ENCODE measurements at places on chromosomes 3 and 15. TPM values are rescaled to one million over a fixed set of nuclear protein-coding genes. Genes with fewer than 3 reads are reported as not detected.

FRMD5 gene
- total RNA-seq = not detected

PAQR5 gene
- not detected for total RNA-seq

GASK1A gene
- not detected for total RNA-seq

RHO gene
- not detected for total RNA-seq

ZPLD1 gene
- total RNA-seq = not detected

PRR23B gene
- not detected for total RNA-seq

LRRIQ4 gene
- not detected for total RNA-seq

AADAC gene
- total RNA-seq = not detected

TNFSF10 gene
- 22.0 TPM for total RNA-seq

GRCh38 chr3:73480187-73480672 is 144.5 kb downstream of the PDZRN3 start:
- no peak for DNase-seq

DNA sequence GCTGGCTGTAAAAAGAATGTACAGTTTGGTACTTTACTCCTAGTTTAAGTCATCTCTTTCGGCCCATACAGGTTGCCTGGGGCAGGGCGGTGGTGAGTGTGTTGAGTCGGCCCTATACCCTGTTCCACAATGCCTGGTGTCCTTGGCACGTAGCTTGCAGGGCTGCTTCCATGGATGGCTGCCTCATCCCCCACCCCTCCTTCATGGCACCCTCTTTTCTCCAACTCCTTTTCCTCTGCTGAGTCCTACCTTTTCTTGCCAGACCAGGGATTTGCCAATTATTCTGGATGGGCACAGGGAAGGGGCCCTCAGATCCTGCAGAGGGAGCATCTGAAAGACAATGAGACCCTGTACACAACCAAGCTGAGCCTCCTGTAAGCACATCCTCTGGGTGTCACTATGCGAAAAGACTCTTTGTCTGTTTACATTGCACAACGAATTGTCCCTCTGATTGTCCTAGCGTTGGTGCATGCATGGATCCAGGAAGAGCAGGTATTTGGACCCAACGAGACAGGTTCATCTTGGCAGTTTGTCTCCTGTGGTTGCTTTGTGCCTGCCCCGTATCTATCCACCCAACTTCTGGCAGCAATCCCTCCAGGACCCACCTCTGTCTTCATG is 73.6 kb upstream of the CGNL1 start:
- no peak for DNase-seq

DNA sequence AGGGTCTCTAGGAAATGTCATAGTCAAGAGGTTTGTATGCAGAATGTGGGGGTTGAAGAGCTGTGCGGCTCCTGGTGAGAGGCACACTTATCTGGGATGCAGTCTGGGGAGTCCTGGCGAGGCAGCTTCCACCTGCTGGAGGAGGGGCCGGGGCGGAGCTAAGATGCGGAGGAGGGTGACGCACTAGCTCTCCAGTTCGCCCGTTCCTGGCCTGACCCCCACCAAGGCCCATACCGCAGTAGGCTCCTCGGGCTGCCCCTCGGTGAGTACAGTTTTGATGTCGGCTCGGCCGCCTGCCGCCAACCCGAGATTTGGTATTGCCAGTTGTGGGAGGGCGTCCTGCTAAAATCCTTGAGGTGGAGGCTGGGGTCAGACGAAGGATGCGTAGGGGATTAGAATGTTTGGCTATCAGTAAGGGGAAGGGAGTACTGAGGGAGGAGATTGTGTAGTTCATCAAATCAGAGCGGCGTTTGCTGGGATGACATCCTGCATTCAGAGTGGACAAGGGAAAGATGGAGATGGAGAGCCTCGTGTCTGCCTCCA is at the start of gene SCG5:
SCG5 (plus strand) TSS at position 194 of the 543 bp plus-strand sequence. CDS start 1,883 bp downstream, outside the sequence.
- no peak for DNase-seq

DNA sequence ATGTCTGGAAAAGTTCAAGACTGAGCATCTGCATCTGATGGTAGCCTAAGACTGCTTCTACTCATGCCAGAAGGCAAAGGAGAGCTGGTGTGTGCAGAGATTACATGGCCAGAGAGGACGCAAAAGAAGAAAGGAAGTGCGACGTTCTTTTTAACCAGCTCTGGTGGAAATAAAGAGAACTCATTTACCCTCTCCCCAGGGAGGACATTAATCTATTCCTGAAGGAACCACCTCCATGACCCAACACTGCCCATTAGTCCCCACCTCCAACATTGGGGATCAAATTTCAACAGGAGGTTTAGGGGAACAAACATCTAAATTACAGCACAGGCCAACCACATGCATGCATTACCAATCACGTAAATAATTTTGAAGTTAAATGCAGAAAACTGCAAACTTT is 1.5 kb upstream of the NCK1 start:
- DNase-seq = no peak

GRCh38 chr15:38843051-38843501 is 278.5 kb upstream of the RASGRP1 start:
- no peak for DNase-seq

DNA sequence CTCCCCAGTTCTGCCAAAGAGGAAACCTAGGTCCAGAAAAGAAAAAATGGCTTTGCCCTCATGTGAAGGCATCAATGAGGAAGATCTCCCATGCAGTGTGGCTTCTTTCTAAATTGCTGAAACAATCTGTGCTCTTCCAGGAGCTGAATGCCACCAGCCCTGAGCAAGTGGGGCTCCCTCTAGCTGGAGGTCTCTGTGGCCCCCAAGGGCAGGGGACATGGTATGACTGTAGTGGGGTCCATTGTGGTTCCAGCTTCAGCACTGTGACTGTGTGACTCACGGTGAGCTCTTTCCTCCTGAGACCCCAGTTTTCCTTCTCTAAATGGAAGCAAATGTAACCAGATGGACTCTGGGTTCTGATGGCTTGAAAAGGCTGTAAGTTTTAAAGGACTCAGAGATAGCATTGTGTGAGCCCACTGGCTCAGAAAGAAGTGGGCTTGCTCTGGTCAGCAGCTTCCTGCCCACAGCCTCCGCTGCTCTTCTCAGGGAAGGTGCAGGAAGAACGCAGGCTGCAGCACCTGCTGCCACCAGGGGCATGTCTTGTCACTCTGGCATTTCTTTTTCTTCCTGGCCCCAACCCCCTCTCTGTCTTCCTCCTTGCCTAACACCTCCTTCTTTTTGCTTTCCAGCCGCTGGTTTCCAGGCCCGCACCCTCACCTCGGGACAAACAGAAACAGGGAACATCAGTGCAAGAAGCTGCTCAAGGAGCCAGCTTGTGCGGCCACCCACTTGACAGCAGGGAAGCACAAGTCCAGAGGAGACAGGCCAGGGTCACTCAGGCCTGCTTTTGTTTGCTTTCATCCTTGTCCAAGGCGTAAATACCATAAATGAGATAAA is 5.8 kb upstream of the CXCR6 start:
- no peak for DNase-seq

DNA sequence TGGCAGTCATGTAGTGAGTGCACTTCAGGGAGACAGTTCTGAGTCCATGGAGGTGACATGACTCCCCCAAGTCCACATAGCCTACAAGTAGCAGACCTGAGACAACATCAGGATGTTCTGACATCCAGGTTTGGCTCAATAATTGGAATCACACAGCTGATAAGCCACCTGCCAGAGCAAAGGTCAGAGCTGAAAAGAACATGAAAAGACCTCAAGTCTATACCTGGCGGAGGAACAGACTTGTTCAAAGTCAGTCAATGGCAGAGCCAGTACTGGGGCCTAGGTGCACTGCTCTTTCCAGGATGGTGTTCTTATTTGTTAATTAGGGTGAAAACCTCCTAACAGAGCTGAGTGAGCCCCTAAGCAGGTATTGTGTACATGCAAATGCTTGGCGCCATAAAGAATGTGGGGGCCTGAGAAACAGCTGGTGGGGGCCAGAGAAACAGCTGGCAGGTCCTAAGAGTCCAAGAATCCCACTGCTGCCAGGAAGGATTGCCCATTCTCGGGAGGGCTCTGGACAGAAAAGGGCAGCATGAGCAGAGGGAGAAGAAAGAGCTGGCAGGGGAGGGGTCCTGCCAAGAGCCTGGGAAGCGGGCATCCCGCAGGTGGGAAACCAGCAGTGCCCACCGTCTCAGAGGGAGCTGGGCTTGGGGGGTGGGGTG is 17.1 kb downstream of the MASP1 start:
- DNase-seq = no peak

DNA sequence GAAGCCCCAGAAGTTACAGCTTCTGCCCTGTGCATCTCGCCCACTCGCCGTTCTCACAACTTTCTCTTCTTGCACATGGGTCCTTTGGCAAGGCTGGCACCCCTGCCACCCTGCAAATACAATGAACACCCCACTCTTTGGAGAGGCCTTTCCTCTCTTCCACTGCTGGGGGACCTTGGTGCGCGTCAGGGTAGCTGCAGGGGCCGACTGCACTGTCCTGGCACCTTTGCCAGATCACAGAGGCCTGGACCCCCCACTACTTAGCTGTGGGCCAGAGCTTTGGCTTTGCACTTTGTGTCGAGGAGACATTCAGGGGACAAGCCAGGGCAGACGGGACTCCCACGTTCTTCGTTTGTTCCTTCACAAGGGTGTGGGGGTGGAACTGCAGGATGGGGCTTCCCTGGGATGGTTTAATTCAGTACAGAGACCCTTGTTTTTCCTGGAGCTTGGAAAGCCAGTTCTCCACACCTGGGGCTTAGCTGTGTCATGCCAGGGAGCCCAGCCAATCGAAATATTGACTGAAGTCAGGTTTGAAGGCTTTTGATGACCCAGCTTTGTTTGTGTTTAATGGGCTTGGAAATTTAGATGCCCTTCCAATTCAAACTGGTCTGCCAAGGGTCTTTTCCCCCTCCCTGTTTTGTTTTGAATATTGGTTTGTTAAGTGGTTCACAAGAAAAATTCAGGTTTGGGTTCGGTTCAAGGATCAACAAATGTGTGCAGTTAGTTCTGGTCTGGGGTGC is 256.1 kb upstream of the TLE3 start:
- DNase-seq = no peak

- no peak for DNase-seq
These were observed 76.4 kb downstream of the SPSB4 start for GRCh38 chr3:141127344-141128125.

GRCh38 chr3:13133471-13133981 is 60.3 kb upstream of the IQSEC1 start:
- DNase-seq = no peak

GRCh38 chr15:70190965-70191364 is 93.2 kb upstream of the TLE3 start:
- no peak for DNase-seq
